Cardiac septum (tissue), 1 donor: ENCODE measurements at places on chromosomes 4 and X.

DNA sequence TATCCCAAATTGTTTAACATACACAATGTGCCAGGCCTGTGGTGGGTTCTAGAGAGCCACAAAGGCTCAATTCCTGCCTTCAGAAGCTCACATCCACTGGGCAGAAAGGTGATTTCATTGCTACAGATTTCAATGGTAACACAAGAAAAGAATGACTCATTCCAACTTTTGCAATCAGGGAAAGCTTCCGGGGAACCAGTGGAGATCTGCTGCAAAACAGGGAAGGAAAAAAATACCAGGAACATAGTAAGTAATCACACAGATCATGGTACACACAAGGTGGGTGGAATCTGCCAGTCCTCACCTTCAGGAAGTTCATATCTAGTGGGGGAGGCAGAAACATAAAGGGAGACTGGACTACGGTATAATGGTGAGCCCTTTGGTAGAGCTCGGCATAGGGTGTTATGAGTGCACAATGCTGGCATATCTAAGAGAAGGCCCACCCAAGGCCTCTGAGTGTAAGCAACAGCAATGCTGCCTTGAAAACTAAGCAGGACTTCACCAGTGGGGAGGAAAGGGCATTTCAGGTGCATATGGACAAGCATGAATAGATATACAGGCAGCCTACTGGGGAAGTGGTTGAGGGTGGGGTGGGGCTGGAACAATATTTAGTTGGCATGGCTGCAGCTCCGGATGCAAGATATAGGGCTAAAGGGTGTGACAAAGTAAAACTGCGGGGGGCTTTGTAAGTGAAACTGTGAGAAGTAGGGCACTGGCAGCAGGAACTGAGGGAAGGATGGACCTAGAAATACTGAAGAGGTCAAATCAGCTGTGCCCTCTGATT is 24.2 kb downstream of the GPRIN3 start:
- no peak for DNase-seq

DNA sequence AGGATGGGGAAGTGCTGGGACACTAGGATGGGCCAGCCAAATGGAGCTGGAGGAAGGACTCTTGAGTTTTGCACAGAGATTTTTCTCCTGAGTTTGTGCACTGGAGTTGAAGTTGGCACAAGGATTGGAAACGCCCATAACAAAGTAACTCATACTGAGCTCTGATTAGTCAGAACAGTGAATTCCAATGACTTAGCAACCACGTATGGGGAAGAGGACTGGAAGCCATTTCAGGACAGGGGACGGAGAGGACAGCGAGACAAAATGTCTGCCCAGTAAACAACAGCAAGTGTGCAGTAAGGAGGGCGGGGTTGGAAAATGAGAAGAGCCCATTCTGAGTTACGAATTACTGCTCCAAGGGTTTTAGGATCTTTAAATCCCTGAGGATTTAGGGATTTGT is 5.9 kb downstream of the RIPPLY1 start:
- DNase-seq, result no peak

GRCh38 chr4:4289597-4289940 is 385 bp downstream of the LYAR start:
- no peak for DNase-seq

DNA sequence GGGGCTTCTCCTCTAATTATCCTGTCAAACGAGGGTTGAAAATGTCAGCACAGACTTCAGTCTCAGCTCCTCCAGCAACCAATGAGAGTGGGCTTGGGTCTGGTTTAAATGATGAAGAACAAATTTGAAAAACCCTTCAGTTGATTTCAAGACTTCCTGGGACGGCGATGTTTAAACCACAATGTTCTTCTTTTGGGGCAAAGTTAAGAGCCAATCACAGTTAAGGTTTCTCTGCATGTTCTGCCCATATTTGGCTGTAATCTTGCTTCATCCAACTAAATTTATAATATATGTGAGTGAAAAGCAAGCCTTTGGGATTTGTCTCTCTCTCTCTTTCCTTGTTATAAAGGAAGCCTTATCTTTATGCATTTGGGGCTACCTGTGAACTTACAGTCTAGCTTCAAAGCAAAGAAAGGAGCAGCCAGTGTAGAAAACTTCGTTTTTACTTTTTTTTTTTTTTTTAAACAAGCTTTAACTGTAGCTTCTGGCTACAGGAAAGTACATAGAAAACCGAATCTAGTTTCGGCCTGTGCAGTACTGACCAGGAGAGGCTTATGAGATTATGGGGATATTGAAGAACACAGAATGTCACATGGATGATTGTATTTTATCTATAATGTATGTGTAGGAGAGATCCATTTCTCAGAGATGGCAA is 46.8 kb upstream of the FAM9C start:
- DNase-seq, result no peak

- DNase-seq, result no peak
Observed at GRCh38 chrX:45621376-45622041, 420.8 kb upstream of the DIPK2B start.

DNA sequence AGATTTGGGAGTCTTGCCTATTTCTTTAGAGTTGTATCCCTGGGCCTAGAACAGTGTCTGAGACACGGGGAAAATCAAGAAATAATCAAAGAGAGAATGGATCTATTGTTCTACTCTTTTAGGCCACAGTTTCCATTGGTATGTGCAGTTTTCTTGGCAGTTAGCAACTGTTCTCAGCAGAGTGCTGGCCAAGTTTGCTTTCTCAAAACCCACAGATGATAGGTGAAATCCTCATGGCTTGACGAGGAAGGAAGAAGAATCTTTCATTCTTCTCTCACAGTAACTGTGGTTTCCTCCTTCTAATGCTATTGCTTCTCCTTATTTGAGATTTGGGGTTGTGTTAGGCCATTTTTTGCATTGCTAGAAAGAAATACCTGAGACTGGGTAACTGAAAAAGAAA is 42.2 kb downstream of the AGA start:
- no peak for DNase-seq

DNA sequence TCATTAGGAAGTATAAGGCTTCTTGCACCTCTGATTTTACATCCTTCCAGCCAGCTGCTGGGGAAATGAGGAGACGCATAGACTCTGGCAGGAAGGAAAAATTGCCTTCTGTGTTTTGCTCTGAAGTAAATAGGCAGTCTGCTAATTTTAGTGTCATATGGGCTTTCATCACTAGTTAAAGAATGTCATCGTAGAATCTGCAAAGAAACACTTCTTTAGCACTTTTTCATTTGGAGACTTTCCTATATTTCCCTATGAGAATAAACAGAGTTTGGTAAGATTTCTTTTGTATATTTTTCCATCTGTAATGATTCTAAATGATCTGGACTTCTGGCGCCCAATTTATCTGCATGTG is 3.3 kb downstream of the ADGRL3 start:
- no peak for DNase-seq

DNA sequence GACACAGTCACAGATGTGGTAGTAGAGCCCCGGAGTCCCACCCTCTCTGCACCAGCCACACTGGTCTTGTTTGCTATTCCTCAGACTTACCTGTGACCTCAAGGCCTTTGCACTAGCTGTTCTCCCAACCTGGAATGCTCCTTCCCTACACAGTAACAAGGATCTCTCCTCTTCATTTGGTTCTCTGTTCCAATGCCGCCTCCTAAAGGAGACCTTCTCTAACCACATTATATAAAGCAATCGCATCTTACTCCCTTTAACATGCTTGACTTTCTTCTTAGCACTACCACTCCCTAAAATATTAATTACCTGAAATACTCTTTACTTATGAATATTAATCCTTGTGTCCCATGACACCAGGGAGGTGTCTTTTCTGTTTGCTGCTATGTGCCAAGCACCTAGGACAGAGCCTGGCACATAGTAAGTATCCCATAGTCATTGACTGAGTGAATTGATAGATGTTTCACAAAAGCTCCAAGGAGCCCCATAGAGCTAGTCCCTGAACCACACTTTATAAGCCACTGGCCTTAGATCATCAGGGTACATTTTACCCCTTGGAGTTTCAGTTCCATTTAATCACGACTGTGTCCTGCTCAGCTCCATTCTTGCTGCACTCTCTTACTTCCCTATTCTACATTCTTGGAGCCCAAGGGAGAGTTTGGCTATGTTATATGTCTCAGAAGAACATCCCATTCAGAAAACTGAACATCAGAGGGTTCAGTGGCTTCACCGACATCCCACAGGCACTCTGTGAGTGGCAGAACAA is 312.7 kb downstream of the RAB28 start:
- DNase-seq, result no peak

DNA sequence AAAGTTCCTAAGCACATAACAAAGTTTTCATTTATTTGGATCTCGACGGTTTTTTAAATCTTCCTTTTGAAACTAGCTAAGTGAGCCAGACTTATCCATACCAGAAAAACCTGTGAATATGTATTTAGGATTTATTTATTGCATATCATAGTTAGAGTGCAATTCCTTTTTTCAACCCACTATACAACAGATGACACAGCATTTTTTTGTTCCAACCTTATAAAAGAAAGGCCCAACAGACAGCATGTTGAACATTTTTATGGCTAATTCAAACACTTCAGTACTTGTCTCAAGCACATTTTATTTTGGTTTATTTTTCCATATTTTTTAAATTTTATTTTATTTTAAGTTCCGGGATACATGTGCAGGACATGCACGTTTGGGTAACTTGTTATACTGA is 15.1 kb upstream of the RNF128 start:
- no peak for DNase-seq

- DNase-seq, result no peak
Observed at GRCh38 chr4:71814433-71814832, 30.6 kb upstream of the GC start.

- no peak for DNase-seq
Observed at GRCh38 chr4:164293743-164294142, 460.2 kb upstream of the SMIM31 start.

GRCh38 chr4:15035159-15035558 is 32.9 kb downstream of the CPEB2 start:
- no peak for DNase-seq

DNA sequence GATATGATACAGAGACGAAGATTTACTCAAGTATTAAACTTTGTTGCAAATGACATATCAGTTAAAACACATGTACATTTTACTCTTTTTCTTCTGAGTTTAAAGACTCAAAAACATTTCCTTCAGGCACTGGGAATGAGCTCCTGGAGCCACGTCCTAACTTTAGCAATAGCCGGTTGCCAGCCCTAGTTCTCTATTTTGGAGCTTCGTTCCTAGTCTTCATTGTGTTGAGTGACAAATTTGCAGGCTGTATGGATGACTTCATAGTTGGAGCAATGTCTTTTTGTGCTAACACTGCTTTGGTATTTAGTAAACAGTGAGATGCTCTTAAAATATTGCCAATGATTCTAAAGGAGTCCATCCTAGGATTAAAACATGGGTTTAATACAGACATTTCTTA is 190.9 kb downstream of the FAT4 start:
- no peak for DNase-seq

DNA sequence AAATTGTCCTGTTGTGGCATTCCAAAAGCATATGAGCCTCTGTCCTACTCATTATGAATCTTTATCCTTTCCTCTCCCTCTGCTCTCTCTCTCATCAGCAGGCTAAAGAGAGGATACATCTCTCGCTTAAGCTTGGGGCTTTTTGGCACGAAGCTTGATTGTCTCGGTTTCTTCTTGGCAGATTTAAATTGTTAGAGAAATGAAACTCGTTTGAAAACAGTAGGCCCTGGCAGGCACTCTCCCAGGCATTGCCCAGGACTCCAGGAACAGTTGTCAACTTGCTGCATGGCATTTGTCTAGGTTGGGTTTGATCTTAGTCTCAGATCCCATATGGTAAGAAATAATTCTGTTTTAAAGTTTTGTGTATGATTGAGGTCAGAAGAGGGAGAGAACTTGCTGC is 35.5 kb downstream of the NAA11 start:
- DNase-seq, result no peak

GRCh38 chr4:105710012-105710600 is 1.5 kb downstream of the GSTCD start:
- no peak for DNase-seq

- DNase-seq, result no peak
Observed at GRCh38 chrX:12497832-12498591, 293.2 kb upstream of the PRPS2 start.

DNA sequence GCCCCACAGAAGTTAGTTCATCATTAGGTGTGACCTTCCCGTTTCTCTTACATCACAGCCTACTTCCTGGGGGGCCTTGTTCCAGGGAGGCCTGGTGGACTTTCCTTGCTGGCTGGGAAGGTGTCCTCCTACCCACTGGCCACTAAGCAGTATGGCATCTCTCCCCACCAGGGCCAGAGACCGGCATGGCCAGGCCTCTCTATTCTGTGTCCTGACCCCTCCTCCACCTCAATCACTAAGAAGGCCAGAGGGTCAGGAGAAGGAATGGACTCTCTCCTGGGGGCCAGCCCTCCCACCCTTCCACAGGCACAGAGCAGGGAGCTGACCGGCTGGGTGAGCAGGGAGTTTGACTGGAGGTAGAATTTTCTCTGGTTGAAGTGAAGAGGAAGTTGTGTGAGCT is 81.9 kb downstream of the PJA1 start:
- DNase-seq, result no peak

GRCh38 chr4:90841676-90842075 is 714.5 kb downstream of the CCSER1 start:
- no peak for DNase-seq

DNA sequence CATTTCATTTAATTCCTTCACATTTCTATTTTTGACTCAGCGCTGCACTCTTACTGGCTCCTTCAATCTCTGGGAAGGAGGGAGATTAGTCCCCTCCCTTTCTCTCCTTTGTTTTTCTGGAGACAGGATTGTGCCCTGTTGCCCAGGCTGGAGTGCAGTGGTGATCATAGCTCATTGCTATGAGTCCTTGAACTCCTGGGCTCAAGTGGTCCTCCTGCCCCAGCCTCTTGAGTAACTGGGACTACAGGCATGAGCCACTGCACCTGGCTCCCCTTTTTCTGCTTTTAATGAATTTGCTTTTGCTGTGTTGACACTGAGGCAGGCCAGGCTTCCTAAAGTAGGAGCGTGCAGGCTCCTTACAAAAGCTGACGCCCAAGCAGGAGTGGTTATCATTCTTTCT is 10.5 kb downstream of the TBC1D14 start:
- no peak for DNase-seq

DNA sequence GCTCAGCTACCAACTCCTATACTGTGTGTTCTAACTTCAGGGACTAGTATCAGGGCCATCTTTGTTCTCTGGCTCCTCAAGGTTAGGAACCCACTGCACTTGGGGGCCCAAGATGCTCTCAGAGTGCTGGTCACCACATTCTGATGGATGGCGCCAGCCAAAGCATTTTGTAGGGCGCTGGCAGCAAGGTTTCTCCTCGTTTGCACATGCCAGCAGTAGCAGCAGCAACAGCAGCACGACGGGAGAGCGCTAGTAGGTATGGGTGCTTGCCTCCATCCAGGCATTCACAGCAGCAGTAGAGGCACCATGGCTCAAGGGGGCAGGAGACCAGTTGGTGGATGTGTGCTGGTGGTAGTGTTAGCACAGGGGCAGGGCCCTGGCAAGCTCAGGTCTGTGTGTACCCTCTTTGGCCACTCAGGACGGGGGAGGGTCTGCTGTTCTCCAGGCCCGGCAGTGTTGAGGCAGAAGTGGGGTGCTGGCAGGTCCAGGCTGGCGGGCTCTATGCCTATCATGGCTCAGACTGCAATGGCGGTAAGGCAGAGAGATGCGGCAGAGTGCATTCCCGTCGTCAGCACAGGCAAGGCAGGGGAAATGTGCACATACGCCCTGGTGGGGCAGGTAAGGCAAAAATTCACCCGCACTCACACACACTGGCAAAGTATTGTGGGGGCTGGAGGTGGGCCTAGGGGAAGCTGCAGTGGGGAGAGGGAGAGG is 56.6 kb downstream of the SERPINA7 start:
- no peak for DNase-seq
